ENCODE measurements at places on chromosomes 13 and 19.
A peak's percentile ranks its signal among the peaks of the same experiment; 100 is the strongest.

- peak; percentile 6 for DNase-seq
Observed at GRCh38 chr13:80214521-80214991, 126.4 kb downstream of the SPRY2 start.

DNA sequence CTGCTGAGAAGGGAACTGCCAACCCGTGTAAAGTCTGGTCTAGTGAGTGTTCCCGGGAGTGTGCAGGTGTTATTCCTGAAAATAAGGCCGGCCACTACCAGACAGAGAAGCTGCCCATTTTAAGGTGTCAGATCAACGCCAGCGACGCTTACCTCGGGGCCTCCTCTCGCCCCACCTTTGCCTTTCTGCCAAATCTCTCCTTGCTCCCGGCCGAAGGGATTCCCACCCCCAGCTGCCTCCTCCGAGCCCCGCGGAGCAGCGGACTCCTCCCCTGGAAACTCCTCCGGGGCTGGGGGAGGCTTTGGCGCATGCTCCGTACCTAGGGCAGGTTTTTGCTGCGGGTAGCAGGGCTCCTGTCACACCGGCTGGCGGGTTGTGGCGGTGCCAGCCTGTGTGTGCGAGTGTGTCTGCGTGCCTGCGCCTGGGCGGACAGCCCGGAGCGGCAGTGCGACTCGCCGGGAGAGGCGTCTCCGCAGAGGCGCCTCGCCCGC is at the start of gene HS6ST3:
HS6ST3 (plus strand) TSS at position 359 of the 491 bp plus-strand sequence.
- no peak for DNase-seq

- DNase-seq: no peak
Observed at GRCh38 chr19:16668176-16668575, 7.2 kb downstream of the TMEM38A start.

DNA sequence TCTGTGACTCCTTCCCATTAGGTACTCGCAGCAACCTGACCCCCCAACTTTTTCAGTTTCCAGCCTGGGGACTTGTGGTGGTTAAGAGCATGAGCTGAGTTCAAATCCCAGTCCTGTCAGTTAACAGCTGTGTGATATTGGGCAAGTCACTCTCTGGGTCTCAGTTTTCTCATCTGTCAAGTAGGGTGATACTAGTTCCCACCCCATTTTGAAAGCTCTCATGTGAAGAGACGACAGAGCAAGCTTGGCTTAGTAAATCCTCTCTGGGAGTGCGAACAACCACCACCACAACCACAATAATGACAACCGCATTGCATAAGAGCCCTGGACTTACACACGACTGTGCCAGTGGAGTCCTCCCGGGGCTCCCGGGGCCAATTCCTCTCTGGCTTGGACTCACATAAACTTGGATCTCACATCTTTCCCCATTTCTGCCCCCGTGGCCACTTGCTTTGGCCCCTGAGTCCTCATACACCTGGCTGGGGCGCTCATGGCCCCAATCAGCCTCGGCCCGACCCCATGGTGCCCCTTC is 454 bp downstream of the BLVRB start:
- DNase-seq: peak; percentile 90

DNA sequence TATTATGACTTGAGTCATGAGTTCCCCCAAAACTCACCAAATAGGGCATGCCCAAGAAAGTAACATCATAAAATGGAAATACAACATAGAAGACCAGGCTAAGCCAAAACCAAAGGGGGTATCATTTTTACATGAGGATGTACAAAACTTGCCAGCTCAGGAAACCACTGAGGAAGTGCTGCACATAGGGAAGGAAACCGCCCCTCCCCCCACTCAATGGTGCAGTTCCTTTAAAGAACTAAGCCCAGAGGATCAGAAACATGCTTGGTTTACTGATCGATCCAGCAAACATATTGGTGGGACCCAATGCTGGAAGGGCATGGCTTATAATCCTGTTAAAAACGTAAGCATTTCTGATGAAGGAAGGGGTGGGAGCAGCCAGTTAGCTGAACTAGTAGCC is 4.2 kb upstream of the ZNF486 start:
- no peak for DNase-seq

GRCh38 chr13:34224877-34225276 is 406.9 kb downstream of the RFC3 start:
- DNase-seq: no peak

DNA sequence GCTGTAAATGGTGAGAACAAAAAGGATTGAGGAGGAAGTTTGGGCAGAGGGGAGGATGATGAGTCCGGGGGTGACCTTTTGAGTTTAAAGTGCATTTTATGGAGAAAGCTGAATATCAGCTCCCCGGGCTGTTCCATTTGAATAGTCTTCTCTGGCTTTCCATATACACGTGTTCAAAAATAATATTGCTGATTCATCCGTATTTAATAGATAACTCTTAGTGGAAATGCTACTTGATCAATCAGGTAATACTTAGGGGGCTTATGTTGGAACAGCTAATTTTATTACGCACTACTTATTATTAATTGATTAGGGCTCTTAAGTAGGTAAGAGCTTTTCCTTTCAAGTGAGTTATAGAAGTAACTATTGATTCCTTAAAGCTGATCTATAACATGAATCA is 76.4 kb downstream of the ERCC5 start:
- DNase-seq: no peak

GRCh38 chr13:105127732-105128131 is 1407.7 kb downstream of the EFNB2 start:
- DNase-seq: no peak

- DNase-seq: no peak
Observed at GRCh38 chr13:88887045-88887662, 1216.0 kb downstream of the SLITRK5 start.

GRCh38 chr13:43558939-43559338 is 227.8 kb downstream of the ENOX1 start:
- DNase-seq: no peak

GRCh38 chr19:19022380-19022961 is 10.8 kb downstream of the SUGP2 start:
- DNase-seq: no peak
